ENCODE measurements at places on chromosomes 6 and 20. TPM values are rescaled to one million over a fixed set of nuclear protein-coding genes. Genes with fewer than 3 reads are reported as not detected.

EYS gene
- not detected for total RNA-seq

AVP gene
- not detected for total RNA-seq

RUNX2 gene
- total RNA-seq, result 18.3 TPM

BPHL gene
- 7.7 TPM for total RNA-seq

SPO11 gene
- not detected for total RNA-seq

GGTLC1 gene
- total RNA-seq, result not detected

PXMP4 gene
- 5.5 TPM for total RNA-seq

TPD52L2 gene
- total RNA-seq, result 75.9 TPM

TBXT gene
- total RNA-seq, result not detected

DEF6 gene
- total RNA-seq, result 103 TPM

SSTR4 gene
- not detected for total RNA-seq

TTPAL gene
- total RNA-seq, result 23.2 TPM

ANGPT4 gene
- total RNA-seq, result not detected

FILIP1 gene
- not detected for total RNA-seq

SOX18 gene
- total RNA-seq, result 0.84 TPM

CHRNA4 gene
- total RNA-seq, result not detected

CTCFL gene
- not detected for total RNA-seq
